ENCODE measurements at places on chromosomes 11 and 22.

- DNase-seq, result peak; percentile 72
Observed at GRCh38 chr11:69497221-69497787, 15.8 kb downstream of the LINC01488 start.

GRCh38 chr11:134248910-134249480 lies 4.2 kb downstream of the THYN1 start:
- no peak for DNase-seq

GRCh38 chr11:45605051-45605450 lies 60.4 kb downstream of the CHST1 start:
- DNase-seq, result no peak

DNA sequence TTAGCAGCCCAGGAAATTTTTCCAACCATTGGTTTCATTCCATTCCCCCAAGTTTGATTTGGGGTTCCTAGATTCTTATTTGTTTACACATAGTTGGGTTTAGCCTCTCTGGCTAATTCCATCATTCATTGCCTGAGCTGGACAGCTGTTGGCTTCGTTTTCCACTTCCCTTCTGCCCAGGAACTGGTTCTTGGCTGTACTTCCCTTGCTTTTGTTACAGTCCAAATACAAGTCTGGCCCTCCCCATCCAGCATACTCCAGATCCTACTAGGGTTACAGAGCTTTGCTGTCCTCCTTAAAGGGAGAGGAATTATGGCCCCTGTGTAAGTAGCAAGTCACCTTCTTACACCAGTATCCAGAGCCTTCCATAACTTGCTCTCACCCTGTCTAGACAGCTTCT lies 356.3 kb downstream of the FAT3 start:
- no peak for DNase-seq

DNA sequence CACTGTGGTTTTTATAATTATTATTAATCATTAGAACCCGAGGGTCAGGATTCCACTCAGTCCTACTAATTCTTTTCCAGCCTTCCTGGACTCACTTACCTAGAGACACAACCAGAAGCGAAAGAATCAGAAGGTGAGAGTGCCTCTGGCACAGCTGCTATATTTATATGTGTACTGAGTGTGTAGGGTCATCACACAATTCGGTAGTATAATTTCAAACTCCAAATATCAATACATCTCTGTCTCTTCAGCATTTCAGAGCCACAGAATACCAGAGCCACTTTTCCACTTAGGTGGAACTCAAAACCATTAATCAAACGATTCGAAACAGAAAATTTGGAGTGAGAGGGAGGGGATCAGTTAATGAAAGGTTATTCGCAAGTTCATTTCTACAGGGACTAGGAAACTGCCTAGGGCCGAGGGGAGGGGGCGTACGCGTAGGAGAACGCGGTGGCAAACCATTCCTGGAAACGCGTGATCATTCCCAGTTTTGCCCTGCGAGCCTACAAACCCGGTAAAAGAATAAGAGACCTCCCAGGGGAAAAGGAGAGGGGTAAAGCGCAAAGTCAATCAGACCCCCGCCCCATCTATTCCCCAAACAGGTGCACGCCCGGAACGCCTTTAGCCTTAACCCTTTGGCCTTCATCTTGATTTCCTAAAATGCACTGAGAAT lies 5.4 kb downstream of the BSX start:
- no peak for DNase-seq
